ENCODE measurements at places on chromosomes 1 and 21. TPM values are rescaled to one million over a fixed set of nuclear protein-coding genes. Genes with fewer than 3 reads are reported as not detected.

GRCh38 chr1:53890522-53890941 is 935 bp upstream of the YIPF1 start:
- H3K27ac ChIP-seq = peak overlapping the region; percentile 94
- H3K27me3 ChIP-seq = peaks cover 3% of the 10 kb centered on the region
- peaks cover 10% of the 10 kb centered on the region for H3K36me3 ChIP-seq
- peaks cover 34% of the 10 kb centered on the region for H3K4me1 ChIP-seq

- H3K4me3 ChIP-seq = no peak overlapping the region
- no peak for DNase-seq
- no peak overlapping the region for H3K27ac ChIP-seq
- H3K4me1 ChIP-seq = no peaks in the 10 kb centered on the region
- H3K27me3 ChIP-seq = no peaks in the 10 kb centered on the region
Measured at GRCh38 chr21:25118648-25119047, 488.6 kb downstream of the MRPL39 start.

The PTPRC gene
- 458 TPM for total RNA-seq

DNA sequence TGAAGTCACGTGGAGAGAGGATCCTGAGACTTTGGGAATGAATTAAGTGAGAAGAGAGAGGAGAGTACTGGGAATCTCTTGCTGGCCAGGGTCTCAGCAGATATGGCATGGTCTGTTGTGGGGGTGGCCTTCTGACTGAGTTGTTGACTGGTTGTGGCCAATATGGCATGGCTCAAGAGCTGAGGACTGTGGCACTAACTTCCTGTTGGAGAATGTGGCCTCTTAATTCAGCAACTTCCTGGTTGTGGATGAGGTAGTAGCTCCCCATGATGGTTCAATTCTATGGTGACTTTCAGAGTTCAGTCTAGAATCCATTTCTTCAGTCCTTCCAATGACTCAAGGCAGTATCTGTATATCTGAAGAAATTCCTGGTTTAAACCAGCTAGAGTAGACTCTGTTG is 44.7 kb upstream of the PAXBP1 start:
- no peaks in the 10 kb centered on the region for H3K4me1 ChIP-seq
- no peak overlapping the region for H3K27ac ChIP-seq
- no peak overlapping the region for H3K4me3 ChIP-seq
- DNase-seq = no peak

The PTGFR gene
- not detected for total RNA-seq

DNA sequence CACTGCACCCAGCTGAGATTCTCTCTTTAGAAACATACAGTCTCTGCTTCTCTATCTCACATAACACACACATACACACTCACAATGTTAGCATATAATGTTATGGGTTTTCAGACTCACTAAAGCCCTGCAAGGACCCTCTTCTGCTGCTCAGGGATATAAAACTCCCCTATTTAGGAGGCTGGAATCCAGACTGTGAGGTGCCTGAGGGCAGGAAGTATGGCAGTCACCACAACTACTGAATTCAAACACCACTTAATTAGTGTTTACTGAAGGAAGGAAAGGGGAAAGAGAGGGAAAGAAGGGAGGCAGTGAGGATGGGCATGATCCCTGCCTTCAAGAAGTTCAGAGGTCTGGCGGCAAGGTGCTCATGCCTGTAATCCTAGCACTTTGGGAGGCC is 7.8 kb upstream of the CDK18 start:
- H3K36me3 ChIP-seq = no peaks in the 10 kb centered on the region
- no peak for DNase-seq
- H3K4me3 ChIP-seq = no peak overlapping the region
- peaks cover 7% of the 10 kb centered on the region for H3K27me3 ChIP-seq

GRCh38 chr1:8704866-8705506 is 112.5 kb downstream of the RERE start:
- no peak overlapping the region for H3K27ac ChIP-seq
- peaks cover 32% of the 10 kb centered on the region for H3K27me3 ChIP-seq
- H3K4me3 ChIP-seq = no peak overlapping the region
- peaks cover 10% of the 10 kb centered on the region for H3K36me3 ChIP-seq
- peaks cover 24% of the 10 kb centered on the region for H3K4me1 ChIP-seq

GRCh38 chr1:155043793-155044192 is 7.3 kb upstream of the ADAM15 start:
- H3K27ac ChIP-seq = no peak overlapping the region
- no peak for DNase-seq
- no peak overlapping the region for H3K4me3 ChIP-seq
- H3K27me3 ChIP-seq = no peaks in the 10 kb centered on the region
- H3K36me3 ChIP-seq = no peaks in the 10 kb centered on the region

DNA sequence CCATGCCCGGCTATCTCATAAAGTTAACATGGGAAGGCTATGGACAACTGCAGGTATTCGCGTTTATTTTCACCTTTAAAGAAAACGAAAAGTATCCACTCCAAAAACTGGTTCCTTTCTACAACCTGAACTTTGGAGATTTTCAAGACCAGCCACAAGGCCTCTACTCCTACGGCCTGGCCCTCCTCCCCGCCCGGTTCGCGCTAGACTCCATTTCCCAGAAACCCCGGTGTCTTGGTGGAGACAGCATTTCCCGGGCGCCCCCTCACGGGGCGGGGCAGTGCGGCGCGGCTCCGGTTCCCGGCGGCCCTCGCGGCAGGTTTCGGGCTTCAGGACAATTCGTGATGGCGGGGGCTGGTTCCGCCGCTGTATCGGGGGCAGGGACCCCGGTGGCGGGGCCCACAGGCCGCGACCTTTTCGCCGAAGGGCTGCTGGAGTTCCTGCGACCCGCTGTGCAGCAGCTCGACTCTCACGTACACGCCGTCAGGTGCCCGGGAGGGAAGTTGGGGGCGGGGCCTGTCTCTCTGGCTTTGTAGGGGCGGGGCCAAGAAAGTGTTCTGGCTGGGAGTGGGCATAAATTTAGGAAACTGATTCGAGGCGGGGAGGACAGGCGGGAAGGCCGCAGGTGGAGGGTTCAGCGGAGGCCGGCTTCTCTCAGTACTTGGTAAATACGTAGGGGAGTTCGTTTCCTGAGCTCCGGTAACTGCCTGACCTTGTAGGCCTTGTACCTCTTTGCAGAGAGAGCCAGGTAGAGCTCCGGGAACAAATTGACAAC is at the start of gene SNAPIN:
Gene SNAPIN (plus strand): TSS at position 304 of the 775 bp plus-strand sequence. CDS start 41 bp downstream, at position 345.
- peaks cover 13% of the 10 kb centered on the region for H3K4me1 ChIP-seq
- peak within 1 kb of the TSS; percentile 90 for H3K27ac ChIP-seq
- peaks cover 36% of the 10 kb centered on the region for H3K36me3 ChIP-seq
- peak; percentile 96 for DNase-seq
- H3K4me3 ChIP-seq = peak within 1 kb of the TSS; percentile 95

The ALPL gene
- not detected for total RNA-seq

- H3K36me3 ChIP-seq = no peaks in the 10 kb centered on the region
- H3K4me1 ChIP-seq = no peaks in the 10 kb centered on the region
- no peak overlapping the region for H3K4me3 ChIP-seq
Measured at GRCh38 chr1:239321877-239322276, 64.5 kb upstream of the CHRM3 start.

- no peak overlapping the region for H3K4me3 ChIP-seq
- H3K27ac ChIP-seq = no peak overlapping the region
Measured at GRCh38 chr1:172903581-172904220, 147.0 kb downstream of the TNFSF18 start.

DNA sequence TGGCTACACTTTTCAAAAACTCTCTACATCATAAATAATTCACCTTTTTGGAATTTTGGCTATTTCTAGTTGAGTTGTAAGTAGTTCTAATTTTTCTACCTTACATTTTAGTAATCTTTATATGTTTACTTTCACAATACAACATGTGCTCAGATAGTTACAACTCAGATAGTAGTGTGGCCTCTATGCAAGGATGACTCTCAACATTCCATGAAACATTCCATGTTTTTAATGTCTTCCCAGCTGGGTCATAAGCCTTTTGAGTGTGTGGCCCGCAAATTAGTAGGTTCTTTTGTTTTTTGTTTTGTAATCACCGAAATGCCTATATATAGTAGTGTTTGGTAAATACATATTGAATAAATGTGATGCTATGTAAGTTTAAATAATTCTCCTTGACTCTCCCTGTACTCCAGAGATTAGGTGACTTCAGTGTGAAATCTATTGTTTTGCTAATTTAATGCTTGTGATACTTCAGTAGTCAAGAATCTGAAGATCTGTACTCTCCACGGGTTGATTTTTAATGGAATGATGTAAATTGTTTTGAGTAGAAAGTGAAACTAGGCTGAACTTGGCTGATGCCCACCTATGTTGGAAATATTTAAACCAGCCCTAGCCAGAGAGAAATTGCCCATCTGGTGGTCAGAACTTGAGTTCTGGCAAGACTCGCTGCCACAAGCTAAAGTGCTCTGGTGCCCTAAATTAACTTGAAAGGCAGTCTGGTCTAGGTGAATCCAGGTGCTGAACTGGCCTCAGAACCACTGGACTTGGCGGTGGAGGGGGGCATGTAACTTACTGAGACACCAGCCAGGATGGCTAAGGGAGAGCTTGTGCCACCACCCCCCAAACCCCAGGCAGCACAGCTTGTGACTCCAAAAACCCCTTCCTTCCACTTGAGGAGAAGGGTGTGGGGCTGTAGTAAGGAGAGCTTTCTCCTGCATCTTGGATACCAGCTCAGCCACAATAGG is 165.6 kb downstream of the USP25 start:
- H3K27ac ChIP-seq = no peak overlapping the region
- peaks cover 3% of the 10 kb centered on the region for H3K27me3 ChIP-seq
- H3K4me3 ChIP-seq = no peak overlapping the region
- no peak for DNase-seq
- H3K36me3 ChIP-seq = peaks cover 2% of the 10 kb centered on the region
- H3K4me1 ChIP-seq = no peaks in the 10 kb centered on the region

DNA sequence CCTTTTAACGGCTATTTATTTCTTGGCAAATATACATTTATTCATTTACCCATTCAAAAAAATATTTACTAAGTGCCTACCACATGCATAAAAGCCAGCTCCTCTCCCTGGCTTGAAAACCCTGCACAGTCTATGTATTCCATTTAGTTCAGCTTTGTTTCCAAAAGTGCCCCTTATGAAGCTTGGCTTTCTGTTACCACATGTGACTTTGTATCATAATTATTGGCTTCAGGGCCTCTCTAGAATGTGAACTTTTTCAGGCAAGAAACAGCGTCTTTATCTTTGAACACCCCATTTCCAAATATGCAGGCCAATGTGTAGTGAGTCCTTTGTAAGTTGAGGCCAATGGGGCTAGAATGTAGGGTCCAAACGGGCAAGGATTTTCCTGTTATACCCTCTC is 69.4 kb downstream of the CACHD1 start:
- H3K4me3 ChIP-seq = no peak overlapping the region
- no peaks in the 10 kb centered on the region for H3K27me3 ChIP-seq
- DNase-seq = no peak
- H3K4me1 ChIP-seq = peaks cover 44% of the 10 kb centered on the region
- no peak overlapping the region for H3K27ac ChIP-seq
- H3K36me3 ChIP-seq = no peaks in the 10 kb centered on the region

- no peak overlapping the region for H3K4me3 ChIP-seq
- no peaks in the 10 kb centered on the region for H3K4me1 ChIP-seq
- DNase-seq = no peak
- H3K27ac ChIP-seq = no peak overlapping the region
- no peaks in the 10 kb centered on the region for H3K27me3 ChIP-seq
Measured at GRCh38 chr1:76680651-76681050, 186.6 kb upstream of the ST6GALNAC5 start.

GRCh38 chr1:61332196-61332753 is 249.9 kb downstream of the NFIA start:
- peaks cover 21% of the 10 kb centered on the region for H3K4me1 ChIP-seq
- peak overlapping the region; percentile 48 for H3K27ac ChIP-seq
- DNase-seq = peak; percentile 40
- H3K4me3 ChIP-seq = no peak overlapping the region
- H3K36me3 ChIP-seq = peaks cover 5% of the 10 kb centered on the region
- peaks cover 5% of the 10 kb centered on the region for H3K27me3 ChIP-seq

GRCh38 chr1:242455052-242455361 is 69.5 kb downstream of the PLD5 start:
- H3K4me3 ChIP-seq = no peak overlapping the region
- H3K27ac ChIP-seq = no peak overlapping the region
- no peaks in the 10 kb centered on the region for H3K4me1 ChIP-seq
- peaks cover 18% of the 10 kb centered on the region for H3K27me3 ChIP-seq

GRCh38 chr1:198809247-198809646 is 170.4 kb downstream of the PTPRC start:
- H3K27me3 ChIP-seq = no peaks in the 10 kb centered on the region
- H3K4me3 ChIP-seq = no peak overlapping the region
- H3K27ac ChIP-seq = no peak overlapping the region

- no peaks in the 10 kb centered on the region for H3K4me1 ChIP-seq
- no peaks in the 10 kb centered on the region for H3K36me3 ChIP-seq
- no peak overlapping the region for H3K27ac ChIP-seq
- H3K27me3 ChIP-seq = no peaks in the 10 kb centered on the region
- peak; percentile 41 for DNase-seq
Measured at GRCh38 chr21:25862596-25862995, 127.8 kb downstream of the GABPA start.
